CD4-positive, alpha-beta T cell treated with Interleukin-6 at 100 ng/mL for 8 hours (primary cell): ENCODE measurements at places on chromosomes 4 and X.
A peak's percentile ranks its signal among the peaks of the same experiment; 100 is the strongest.

- DNase-seq = no peak
Measured at GRCh38 chr4:183097231-183098018, 1.6 kb upstream of the WWC2 start.

DNA sequence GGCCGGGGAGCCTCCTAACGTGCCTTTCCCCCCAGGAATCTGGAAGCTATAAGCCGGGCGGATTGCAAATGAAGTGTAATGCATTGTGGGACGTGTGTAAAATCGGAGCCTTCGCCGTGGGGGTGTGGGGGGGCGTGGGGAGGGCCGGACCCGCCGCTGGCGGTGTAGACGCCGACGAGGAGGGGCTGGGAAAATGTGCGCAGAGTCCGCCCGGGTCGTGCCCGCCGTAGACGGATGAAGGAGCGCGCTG is 1.3 kb downstream of the STOX2 start:
- DNase-seq = no peak

- peak; percentile 62 for DNase-seq
Measured at GRCh38 chrX:119516157-119516702, 48.0 kb downstream of the SLC25A5 start.

DNA sequence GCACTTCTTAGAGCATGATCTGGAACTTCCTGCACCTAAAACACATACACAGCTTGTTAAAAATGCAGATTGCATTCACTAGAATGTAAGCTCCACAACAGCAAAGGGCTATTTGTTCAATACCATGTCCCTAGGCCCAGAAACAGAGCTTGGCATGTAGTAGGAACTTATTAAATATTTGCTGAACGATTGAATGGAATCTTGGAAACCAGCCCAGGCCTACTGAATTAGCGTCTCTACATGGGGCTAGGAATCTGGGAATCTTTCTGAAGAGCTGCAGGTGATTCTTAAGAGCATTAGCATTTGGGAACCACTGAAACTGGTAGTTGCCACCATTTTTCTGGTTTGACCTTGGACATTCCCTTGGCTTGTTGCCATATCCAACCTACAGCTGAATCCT is 234.1 kb downstream of the STIM2 start:
- DNase-seq = no peak

DNA sequence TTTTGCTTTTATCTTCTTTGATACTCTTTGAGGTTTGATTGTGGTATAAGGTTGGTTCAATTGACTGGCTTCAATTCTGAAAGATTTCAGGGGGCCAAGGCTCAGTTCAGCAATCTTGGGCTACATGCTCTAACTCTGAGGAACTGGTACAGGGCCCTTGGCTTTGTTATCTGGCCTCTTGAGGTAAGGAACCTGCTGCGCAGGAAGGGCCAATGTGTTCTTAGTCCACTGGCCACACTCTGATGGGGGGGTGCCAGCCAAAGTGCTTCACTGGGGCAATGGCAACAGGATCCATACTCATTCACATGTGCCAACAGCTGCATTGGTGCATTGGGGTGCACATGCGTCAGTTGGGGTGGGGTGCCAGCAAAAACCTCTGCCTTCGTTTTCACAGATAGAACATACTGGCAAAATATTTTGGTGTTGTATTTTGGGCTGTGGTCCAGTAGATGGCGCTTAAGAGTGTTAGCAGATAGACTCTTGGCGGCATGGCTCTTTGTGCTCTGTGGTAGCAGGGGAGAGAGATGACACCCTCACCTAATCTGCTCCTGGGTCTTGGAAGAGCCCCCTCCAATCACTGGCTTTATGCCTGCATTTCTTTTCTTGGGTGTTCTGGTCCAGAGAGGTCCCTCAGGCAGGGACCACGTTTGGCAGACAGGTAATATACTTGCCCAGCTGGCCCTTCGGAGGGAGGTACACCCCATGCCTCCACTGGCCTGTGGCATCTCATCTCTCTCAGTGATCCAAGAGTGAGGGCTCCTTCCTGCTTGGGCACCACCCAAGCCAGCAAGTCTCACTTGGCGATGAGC is 42.9 kb downstream of the NDST3 start:
- no peak for DNase-seq

DNA sequence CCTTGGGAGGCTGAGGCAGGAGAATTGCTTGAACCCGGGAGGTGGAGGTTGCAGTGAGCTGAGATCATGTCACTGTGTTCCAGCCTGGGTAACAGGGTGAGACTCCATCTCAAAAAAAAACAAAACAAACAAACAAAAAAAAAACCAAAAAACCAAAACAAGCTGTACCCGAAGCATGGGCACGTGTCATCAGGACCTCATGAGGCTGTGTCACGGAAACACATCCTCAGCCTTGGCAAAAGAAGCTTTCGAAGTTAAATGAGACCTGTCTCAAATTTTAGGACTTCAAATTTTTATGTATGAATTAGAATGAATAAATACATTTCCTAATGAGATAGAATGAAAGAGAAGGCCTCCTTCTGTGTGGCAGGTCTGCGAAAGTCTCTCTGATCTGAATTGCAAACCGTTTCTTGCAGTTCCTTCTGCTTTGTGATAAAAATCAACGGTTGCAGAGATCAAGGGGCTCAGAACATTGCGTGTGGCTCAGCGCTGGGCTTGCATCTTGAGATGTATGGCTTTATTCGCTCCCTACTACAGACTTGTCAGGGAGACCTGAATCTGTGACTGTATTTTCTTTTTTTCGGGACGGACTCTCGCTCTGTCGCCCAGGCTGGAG is 19.5 kb upstream of the CRLF2 start:
- DNase-seq = peak; percentile 49

GRCh38 chr4:65917486-65917885 is 247.2 kb upstream of the EPHA5 start:
- no peak for DNase-seq

- no peak for DNase-seq
Measured at GRCh38 chr4:25446611-25447010, 69.5 kb downstream of the ANAPC4 start.

DNA sequence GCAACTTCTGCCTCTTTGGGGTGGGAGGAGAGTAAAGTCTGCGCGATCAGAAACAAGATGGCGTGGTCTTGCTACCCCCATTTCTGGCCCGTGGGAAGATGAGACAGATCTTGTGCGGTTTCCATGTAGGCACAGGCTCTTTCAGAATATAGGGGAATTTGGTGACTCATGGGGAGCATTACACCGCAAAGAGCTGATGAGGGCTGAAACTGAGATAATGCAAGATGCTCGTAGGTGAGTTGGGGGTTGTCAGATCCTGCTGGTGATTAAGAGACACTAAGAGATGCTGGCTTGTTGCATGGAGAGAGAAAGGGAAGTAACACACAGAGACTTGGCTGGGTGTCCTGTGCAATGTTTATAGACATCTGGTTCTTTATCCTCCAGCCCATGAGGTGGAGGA is 1.5 kb downstream of the EVC start:
- no peak for DNase-seq

DNA sequence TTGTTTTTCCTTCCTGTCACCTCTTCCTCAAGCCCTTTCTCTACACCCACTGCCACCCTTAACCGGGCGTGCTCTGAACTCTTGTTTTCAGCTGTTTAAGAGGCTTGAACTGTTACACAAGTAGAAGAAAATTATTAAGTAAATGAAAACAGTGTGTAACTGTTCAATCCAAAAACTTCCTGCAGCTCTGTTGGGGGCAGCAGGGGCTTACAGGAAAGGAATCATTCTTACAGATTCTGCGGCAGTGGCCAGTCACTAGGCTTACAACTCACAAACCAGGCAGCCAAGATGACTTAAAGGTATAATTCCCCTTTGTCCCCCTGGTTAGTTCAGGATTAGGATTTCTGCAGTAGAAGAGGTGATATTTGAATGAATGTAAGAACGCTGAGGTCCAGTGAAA is 70.2 kb upstream of the ETNPPL start:
- no peak for DNase-seq

GRCh38 chrX:81120936-81121371 is 80.8 kb downstream of the HMGN5 start:
- peak; percentile 5 for DNase-seq

DNA sequence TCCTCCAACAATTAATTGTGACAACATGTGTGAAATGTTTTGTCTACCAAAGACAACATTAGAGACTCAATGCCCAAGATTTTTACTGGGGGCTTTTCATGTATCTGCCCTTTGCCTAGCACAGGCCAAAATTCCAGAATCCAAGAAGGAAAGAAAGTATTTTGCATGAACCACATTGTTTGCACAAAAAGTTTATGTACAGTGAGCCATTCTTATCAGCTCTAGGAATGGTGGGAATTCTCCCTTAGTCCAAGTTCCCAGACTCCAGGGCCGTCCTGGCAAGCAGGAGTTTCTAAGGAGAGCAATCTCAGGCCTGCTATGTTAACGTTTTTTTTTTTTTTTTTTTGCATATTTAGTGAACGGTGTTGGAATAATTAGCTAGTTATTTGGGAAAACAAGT is 21.6 kb downstream of the GPRASP1 start:
- no peak for DNase-seq

GRCh38 chr4:13627178-13627605 is 333 bp downstream of the BOD1L1 start:
- no peak for DNase-seq

- no peak for DNase-seq
Measured at GRCh38 chr4:100838286-100838685, 320.5 kb upstream of the EMCN start.

GRCh38 chr4:84691170-84691691 is 108.3 kb downstream of the CDS1 start:
- DNase-seq = no peak

DNA sequence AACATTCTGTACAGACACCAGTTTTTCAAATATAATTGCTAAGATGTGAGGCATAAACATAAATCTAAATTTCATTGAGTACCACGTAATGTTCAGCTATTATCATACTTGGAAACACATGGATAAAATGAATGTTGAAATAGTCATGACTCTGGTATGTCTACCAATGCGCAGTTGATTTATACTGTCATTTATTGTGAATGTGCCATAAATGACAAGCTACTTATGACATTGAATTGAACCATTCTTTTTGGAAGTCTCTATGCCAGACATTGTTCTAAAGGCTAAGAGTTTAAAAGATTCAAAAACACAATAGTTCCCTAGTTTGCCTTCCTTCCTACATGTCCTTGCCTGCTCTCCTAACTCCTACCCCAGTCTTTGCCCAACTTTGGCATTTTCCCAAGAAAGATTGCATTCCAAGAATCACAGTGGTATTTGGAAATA is 96.6 kb upstream of the DMD start:
- no peak for DNase-seq

- DNase-seq = no peak
Measured at GRCh38 chr4:102761296-102761701, 531 bp upstream of the MANBA start.

GRCh38 chr4:53935780-53936179 is 128.6 kb downstream of the CHIC2 start:
- DNase-seq = no peak

- no peak for DNase-seq
Measured at GRCh38 chr4:18209448-18209847, 187.9 kb upstream of the LCORL start.

DNA sequence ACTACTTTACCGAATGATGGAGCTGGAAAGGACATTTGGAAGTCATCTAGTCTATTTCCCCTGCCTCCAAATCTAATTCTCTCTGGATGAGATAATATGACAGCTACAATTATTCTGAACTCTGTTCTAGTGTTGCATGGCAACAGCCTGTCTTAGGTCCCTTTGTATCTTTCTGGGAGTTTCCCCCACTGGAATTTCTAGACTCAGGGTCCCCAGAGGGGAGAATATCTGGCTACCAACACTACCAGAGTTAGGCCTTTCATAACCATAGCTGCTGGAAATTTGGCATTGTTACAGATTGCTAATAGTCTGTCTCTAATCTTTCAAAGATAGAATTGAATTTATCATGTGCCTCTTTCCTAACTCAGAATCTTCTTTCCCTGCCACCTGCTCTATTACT is 4.5 kb downstream of the MSN start:
- DNase-seq = no peak

GRCh38 chr4:141459020-141459419 is 177.4 kb upstream of the IL15 start:
- no peak for DNase-seq

GRCh38 chrX:132395026-132395425 is 93.8 kb downstream of the MBNL3 start:
- DNase-seq = no peak

DNA sequence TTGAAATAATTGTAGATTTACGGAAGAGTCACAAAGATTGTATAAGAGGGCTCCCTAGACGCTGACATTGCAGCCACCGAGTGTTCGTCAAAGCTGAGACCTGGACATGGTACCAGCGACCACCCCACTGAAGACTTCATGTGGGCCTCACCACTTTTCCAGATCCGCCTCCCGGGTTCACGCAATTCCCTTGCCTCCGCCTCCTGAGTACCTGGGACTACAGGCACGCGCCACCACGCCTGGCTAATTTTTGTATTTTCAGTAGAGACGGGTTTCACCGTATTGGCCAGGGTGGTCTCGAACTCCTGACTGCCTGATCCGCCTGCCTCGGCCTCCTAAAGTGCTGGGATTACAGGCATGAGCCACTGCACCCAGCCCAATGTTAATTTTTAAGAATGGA is 29.7 kb downstream of the CPLX1 start:
- no peak for DNase-seq

GRCh38 chrX:134172588-134173259 is 64.3 kb upstream of the CCDC160 start:
- peak; percentile 24 for DNase-seq

DNA sequence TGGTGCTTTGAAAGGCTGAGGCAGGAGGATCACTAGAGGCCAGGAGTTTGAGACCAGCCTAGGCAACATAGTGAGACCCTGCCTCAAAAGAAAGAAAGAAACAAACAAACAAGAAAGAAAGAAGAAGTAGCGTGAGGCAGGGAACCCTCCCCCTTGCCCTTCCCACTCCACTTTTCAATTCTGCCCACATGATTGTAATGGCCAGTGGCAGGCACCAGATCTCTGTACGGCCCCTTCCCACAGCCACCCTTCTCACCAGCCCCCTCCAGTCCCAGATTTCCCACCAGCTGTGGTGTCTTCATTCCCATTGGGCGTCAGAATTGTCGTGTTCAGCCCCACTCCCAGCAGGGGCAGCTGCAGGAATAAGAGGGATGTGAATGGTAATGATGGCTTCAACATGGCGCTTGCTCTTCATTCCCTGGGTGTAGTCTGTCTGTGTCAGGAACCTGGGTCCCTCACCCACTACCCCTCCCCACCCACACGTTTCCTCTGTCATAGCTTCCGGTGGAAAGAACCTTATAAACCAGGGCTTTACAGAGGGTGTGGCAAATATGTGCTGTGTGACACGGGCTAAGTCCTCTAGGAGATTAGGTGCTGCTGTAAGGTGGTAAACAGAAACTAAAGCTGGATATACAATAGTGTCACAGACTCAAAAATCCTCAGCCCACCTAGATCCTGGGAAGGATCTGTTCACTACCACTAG is at the start of gene IL2RG:
Gene IL2RG, minus strand, starts transcription at position 437 of the 703 bp plus-strand sequence. Its CDS starts 38 bp downstream, at position 399.
- DNase-seq = peak; percentile 89

DNA sequence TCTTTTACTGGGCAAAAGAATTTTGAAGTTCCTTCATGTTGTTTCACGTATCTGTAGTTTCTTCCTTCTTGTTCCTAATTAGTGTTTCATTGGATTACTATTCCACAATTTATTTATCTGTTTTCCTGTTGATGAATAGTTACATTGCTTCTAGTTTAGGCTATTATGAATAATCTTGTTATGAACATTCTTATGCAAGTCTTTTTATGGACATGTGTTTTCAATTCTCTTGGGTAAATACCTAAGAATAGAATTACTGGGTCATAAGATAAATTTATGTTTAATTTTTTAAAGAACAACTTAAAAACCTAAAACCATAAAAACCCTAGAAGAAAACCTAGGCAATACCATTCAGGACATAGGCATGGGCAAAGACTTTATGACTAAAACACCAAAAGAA is 70.9 kb upstream of the RXFP1 start:
- no peak for DNase-seq
